ENCODE measurements at places on chromosomes 5 and 9. TPM values are rescaled to one million over a fixed set of nuclear protein-coding genes. Genes with fewer than 3 reads are reported as not detected.

MOB3B gene
- 0.44 TPM for total RNA-seq

GALNT12 gene
- total RNA-seq, result 6.6 TPM

ANKRD18A gene
- 2.1 TPM for total RNA-seq

WDR31 gene
- total RNA-seq, result 2.6 TPM

CCDC69 gene
- total RNA-seq, result 36.6 TPM

RBM18 gene
- total RNA-seq, result 34.1 TPM
